ENCODE measurements at places on chromosomes 2 and 18.

DNA sequence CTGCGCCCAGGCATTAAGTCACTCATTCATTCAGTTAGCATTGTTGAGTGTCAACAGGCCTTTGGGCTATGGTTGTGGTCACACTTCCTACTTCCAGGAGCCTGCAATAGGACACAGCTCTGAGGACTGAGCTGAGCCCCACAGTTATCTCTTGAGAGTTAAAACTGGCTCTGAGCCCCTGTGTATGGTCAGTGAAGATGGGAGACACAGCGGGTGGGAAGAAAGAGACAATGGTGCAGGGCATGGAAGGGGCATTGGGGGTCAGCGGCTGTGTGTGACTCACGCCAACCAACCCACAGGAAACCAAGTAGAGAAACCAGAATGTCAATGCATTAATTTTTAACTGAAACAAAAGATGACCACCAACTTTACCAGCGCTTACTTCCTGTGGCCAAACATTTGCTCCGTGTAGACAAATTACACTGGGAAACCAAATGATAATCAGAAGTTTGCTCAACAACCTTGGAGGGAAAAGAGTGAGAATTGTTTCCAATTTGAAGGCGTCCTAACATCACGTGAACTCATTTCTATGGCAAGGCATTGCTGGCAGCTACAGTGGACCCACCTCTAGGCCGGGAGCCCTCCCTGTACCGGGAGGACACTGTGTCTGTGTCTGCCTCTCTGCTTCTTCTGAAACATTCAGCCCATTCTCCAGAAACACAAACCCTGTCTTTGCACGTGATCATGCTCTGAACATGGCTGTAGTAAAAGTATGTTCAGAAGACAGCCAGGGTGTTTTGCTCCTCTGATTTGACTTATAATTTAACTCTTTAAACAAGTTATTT lies 212.0 kb upstream of the ID2 start:
- DNase-seq: no peak

- no peak for DNase-seq
Observed at GRCh38 chr2:391696-392095, 103.8 kb upstream of the ALKAL2 start.

DNA sequence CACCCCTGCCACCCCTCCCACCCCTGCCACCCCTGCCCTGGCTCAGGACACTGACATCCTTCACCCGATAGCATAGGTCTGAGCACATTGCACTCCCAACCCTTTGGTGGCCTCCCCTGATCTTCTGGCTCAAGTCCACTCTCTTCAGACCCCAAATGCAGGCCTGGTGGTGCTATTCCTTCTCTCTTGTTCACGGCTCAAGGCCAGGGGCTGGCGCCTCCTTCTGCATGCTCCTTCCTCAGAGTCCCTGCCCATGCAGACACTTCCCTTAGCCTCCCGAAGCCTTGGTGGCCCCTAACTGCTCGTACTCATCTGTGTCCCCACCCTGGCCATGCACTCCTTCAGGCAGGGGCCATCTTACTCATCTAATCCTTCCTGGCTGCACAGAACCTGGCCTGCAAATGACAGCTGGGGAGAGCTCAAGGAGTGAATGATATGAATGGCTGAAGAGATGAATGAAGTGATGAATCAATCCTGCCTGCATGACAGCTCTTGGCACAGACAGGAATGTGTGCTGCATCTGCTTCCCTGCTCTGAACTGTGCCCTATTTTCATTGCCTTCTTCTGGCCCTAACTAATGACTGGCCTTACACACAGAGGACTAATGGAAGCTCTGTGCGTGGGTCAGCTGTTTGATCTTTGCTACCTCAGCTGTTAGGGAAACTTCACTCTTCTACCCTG lies 290.8 kb downstream of the DYSF start:
- DNase-seq: no peak

DNA sequence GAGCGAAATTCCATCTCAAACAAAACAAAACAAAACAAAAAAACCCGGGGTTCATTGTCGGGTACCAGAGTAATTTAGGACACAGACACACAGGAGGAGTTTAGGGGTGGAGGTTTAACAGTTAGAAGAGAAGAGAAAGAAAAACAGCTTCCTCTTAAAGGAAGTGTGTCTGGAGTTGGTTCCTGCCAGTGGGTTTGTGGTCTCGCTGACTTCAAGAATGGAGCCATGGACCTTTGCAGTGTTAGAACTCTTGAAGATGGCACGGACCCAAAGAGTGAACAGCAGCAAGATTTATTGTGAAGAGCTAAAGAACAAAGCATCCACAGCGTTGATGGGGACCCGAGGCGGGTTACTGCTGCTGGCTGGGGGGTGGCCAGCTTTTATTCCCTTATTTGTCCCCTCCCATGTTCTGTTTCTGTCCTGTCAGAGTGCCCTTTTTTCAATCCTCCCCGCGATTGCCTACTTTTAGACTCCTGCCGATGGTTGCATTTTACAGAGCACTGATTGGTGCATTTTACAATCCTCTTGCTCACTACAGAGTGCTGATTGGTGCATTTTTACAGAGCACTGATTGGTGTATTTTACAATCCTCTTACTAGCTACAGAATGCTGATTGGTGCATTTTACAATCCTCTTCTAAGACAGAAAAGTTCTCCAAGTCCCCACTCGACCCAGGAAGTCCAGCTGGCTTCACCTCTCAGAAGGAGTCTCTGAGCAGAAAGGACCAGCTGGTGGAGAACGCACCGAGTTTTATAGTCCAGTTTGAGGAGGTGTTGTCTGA lies 28.7 kb upstream of the ATP8B1 start:
- no peak for DNase-seq

DNA sequence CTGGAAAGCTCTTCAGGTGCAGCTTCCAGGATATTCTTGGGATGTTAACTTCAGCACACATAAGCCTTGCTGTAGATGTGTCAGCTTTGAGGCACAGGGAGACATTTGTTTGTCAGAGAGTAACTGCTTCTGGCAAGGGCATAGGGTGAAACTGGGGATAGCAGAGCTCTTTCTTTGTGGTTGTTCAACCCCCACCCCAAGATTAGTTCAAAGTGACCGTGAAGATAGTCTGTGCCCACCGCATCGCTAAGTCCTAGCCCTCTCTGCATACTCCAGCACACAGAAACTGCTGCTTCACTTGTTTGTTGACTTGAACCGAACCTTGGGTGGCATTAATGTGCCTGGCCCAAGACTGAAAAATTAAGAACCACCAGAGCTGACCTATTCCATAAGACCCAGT lies 1.4 kb downstream of the SLC14A1 start:
- no peak for DNase-seq

DNA sequence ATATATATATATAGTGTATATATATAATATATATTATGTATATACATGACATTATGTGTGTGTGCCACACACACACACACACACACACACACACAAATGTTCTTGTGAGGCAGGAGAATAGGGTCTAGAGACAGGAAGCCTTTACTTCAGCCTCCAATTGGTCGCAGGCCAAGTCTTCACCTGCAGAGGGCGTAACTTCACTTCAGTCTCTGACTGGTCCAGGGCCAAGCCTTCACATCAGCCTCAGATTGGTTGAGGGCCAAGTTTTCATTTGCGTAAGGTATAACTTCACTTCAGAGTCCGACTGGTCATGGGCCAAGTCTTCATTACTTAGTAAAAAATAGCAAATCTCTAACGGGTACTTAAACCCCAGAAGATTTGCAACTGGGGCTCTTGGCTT lies 13.2 kb upstream of the SS18 start:
- DNase-seq: no peak

DNA sequence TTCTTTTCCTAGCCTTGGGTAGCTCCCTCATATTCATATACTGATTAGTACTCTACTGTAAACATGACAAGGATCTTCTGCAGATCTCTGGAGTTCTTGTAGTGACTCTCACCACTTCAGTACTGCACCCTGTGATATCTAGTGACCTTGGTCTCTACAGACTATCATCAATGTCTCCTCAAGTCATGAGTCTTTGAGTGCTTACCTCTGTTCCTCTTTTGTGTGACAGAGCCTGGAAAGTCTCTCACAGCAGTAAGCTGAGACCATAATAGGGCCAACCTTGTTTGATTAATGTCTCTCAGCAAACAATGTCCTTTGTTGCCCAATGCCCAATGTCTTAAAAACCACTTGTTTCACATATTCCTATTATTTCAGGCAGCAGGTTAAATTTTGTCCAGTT lies 34.2 kb upstream of the BAZ2B start:
- DNase-seq: no peak

GRCh38 chr18:59700535-59700967 lies 3.3 kb upstream of the CCBE1 start:
- DNase-seq: no peak

GRCh38 chr2:199907008-199907714 lies 3.9 kb upstream of the C2orf69 start:
- DNase-seq: no peak

- DNase-seq: no peak
Observed at GRCh38 chr2:239157771-239158170, 243.0 kb downstream of the HDAC4 start.

DNA sequence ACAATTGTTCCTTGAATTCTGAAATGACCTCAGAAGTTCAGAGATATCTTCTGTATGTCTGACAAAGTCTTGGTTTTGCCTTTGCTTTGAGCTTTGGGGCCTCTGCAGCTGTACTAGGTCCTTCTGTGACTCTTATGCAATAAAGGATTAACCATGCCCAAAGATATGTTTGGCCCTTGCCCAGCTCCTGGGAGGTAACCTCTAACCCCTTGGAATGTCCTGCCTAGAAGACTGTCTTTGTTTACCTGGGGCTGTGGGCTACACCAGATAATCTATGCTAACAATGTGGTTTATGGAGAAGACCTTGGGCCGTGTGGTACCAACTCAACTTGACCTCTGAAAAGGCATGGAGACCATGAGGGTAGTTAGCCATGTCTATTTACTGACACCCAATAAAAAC lies 140.9 kb upstream of the CAPN13 start:
- DNase-seq: no peak

- DNase-seq: no peak
Observed at GRCh38 chr2:63446658-63447057, 141.6 kb downstream of the WDPCP start.

- no peak for DNase-seq
Observed at GRCh38 chr2:196987649-196988364, 61.3 kb upstream of the PGAP1 start.

DNA sequence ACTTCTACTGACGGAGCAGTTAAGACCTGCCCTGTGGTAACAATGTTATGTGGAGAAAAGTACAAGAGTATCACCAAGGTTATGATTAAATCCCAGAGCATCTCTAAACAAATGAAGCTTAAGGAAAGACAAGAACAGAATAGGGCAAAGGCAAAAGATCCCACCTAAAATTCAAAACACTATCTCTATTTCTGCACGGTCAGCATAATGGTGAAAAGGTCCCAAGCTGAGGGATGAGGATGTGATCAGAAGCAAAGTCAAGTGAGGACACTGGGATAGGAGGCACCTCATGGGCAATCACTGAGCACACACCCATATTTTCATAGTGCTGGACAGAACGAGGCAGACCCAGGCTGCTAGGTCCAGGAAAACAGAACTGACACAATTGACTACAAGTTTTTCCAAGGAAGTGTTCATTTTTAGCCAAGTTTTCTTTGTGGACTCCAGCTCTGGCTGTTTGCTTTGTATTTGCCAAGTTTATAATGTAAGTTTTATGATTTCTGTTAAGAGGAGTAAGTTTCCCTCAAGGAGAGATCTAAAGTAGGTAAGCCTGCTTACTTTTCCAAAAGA lies 77.8 kb downstream of the NCKAP5 start:
- DNase-seq: no peak

GRCh38 chr2:44335806-44336538 lies 25.3 kb downstream of the PREPL start:
- DNase-seq: no peak

DNA sequence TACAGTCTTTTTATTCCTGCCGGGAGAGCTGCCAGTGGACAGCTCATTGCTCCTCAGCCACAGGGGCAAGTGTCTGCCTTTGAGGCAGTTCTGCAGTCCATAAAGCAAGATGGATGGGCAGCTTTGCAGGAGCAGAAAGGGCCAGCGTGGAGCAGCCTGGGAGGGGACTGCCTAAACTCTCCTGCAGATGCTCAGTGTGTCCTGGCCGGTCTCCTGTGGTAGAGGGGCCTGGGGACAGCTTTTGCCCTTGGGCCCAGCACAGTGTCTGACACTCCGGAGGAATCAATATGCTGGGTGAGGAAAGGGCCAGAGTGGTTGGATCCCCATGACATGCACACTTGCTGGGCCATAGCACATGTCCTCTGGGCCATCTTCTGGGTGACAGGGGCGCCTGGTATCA lies 65.7 kb upstream of the DAPL1 start:
- DNase-seq: no peak

DNA sequence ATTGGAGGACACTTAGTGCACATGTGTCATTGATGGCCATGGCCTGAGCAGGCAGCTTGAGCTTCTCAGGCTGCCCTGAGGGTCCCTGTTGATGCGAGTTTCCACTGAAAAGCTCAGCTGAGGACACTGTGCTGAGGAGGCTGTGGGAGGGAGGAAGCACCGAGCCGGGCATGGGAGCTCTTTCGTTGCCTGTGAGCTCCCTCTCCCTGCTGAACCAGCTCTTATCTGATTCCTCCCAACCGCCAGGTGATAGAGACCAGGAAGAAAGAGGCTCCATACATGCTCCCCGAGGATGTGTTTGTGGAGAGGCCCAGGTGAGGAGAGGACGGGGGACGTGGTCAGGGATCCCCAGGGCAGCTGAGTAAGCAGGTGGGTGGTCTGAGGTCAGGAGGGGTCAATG lies 27.3 kb downstream of the POMC start:
- DNase-seq: no peak

GRCh38 chr2:16763056-16763455 lies 97.4 kb upstream of the CYRIA start:
- DNase-seq: no peak

- DNase-seq: no peak
Observed at GRCh38 chr18:5543773-5544389, at the start of gene EPB41L3. TSS of gene EPB41L3 (minus strand) at chr18:5543997. CDS start at chr18:5489183, 54,814 bp downstream.

- no peak for DNase-seq
Observed at GRCh38 chr18:45745817-45746461, 22.0 kb downstream of the SLC14A1 start.

DNA sequence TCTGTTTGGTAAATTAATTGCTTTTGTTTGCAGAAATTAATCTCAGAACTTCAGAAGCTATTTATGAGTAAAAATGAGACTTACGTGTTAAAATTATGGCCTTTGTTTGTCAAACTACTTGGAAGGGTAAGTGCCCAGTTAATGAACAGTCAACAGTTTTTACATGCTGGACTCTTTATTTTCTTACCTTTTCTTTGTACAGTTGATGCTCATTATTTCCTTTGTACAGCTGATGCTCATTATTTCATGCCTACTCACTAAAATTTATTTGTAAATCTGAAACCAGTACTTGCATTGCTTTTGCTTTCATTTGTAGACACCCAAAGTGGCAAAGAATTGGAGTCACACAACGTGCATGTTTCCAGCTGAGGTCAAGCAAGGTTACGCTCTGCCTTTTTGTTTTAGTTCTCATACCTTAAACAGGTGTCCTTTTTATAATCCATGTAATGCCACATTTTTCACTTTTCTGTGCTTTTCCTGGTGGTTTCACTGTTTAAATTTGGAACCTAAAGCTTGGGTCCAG lies 13.3 kb downstream of the RIF1 start:
- no peak for DNase-seq

- DNase-seq: no peak
Observed at GRCh38 chr2:72958542-72959385, 41.4 kb downstream of the EMX1 start.
